Pancreas (tissue), 10 donors: ENCODE measurements at places on chromosomes 5 and 9.

DNA sequence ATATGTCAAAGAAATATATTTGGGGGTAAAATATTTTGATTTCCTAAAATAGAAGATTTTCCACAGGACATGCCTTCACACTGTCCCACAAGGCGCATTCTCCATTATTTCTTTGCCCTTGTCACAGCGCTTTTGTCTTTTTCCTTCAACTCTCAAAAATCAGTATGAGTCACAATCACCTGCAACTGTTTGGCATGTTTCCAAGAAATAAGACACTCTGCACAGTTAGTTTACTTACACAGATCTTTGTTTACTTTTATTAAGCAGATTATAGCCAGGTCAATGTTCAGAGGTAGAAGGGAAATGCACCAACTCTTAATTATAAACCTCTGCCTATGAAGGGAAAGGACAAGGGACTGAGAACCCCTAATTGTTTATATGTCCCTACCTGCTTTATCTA is 9.5 kb downstream of the CEMIP2 start:
- DNase-seq, result peak; percentile 37
- H3K27ac ChIP-seq, result peak overlapping the region; percentile 45
- H3K4me3 ChIP-seq, result no peak overlapping the region
- H3K27me3 ChIP-seq, result no peaks in the 10 kb centered on the region
- no peaks in the 10 kb centered on the region for H3K36me3 ChIP-seq

DNA sequence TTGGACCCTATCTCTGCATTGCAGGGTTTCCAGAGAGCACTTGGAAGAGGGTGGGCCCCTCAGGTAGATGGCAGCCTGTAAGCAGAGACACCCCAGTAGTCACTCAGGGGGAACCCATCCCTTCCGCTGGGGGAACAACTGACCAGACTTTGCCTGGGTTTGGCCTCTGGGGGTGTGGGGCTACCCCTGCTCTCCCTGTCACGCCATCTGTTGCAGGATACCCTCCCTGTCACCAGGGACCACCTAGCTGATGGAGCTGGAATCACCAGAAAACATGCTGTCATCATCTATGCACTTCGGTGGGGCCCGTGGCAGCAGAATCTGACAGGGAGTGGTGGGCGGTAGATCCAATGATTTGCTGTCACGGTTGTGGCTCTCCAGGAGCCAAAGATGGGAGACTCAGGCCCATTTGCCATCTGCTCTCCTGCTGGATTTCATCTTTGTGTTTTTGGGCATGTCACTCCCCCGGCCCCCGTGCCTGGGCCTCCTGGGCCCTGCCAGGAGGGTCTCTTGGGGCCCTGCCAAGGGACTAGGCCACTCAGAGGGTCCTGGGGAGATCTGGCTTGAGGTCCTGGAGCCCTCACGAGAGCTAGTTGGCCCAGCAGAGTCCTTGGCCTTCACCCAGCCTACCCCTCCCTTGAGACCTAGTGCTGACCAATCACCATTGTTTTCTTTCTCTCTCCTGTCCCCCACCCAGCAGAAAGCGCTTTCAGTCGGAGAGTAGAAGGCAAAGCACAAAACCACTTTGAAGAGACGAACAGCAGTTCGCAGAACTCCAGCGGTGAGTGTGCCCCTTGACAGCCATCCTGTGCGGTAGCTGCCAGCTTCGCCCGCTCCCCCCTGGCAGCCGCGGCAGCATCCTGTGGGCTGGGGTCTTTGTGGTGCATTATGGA is 45.9 kb downstream of the AMBP start:
- DNase-seq, result no peak
- no peaks in the 10 kb centered on the region for H3K4me1 ChIP-seq
- H3K4me3 ChIP-seq, result no peak overlapping the region
- no peaks in the 10 kb centered on the region for H3K27me3 ChIP-seq
- peaks cover 13% of the 10 kb centered on the region for H3K36me3 ChIP-seq
- no peak overlapping the region for H3K27ac ChIP-seq

GRCh38 chr5:135471726-135472125 is 19.6 kb upstream of the TIFAB start:
- H3K4me1 ChIP-seq, result no peaks in the 10 kb centered on the region
- H3K27me3 ChIP-seq, result no peaks in the 10 kb centered on the region
- no peak for DNase-seq
- no peak overlapping the region for H3K4me3 ChIP-seq
- no peaks in the 10 kb centered on the region for H3K36me3 ChIP-seq

DNA sequence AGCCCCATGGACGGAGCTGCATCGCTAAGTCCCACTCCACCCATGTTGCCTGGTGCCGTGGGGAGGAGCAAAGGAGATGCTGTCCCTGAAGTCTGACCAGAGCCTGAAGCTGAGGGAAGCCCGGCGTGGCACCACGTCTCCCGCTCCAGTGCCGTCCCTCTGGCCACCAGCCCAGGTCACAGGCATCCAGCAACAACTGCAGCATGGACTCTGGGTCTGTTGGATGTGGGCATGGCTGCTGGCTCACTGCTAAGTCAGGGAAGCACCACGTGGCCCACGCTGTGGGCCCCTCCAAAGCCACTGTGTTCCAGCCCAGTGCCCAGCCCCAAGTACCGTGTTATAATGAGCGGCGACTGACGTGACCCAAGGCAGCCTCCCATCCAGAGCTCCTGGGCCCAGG is 112.6 kb downstream of the SYK start:
- H3K27ac ChIP-seq, result no peak overlapping the region
- DNase-seq, result no peak
- H3K4me3 ChIP-seq, result no peak overlapping the region
- H3K4me1 ChIP-seq, result no peaks in the 10 kb centered on the region
- H3K36me3 ChIP-seq, result no peaks in the 10 kb centered on the region

- no peak overlapping the region for H3K27ac ChIP-seq
- H3K4me3 ChIP-seq, result no peak overlapping the region
- H3K4me1 ChIP-seq, result no peaks in the 10 kb centered on the region
- no peak for DNase-seq
- no peaks in the 10 kb centered on the region for H3K27me3 ChIP-seq
Observed at GRCh38 chr9:115261656-115262081, 143.7 kb upstream of the TNC start.

DNA sequence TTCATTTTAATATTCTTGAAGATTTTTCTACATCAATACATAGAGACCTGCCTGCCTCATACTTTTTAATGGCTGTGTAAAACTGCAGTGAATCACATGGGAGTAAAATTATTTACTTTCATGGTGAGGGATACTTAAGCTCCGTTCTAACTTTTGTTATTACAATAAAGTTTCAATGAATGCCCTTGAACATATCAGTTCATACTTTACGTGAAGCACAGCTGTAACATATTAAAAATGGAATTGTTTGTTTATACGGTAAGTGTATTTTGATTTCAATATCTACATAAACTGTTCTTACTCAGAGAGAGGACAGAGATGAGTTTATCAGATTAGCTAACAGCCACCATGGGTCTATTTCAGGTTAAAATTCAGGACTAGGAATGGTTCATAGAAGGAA is 155.1 kb downstream of the NR3C1 start:
- no peaks in the 10 kb centered on the region for H3K4me1 ChIP-seq
- no peaks in the 10 kb centered on the region for H3K36me3 ChIP-seq
- H3K4me3 ChIP-seq, result no peak overlapping the region
- no peaks in the 10 kb centered on the region for H3K27me3 ChIP-seq
- no peak for DNase-seq
- no peak overlapping the region for H3K27ac ChIP-seq

- DNase-seq, result no peak
- no peak overlapping the region for H3K4me3 ChIP-seq
- H3K27me3 ChIP-seq, result no peaks in the 10 kb centered on the region
- H3K4me1 ChIP-seq, result no peaks in the 10 kb centered on the region
- H3K36me3 ChIP-seq, result no peaks in the 10 kb centered on the region
- no peak overlapping the region for H3K27ac ChIP-seq
Observed at GRCh38 chr5:112694853-112695709, 42.6 kb upstream of the APC start.
